ENCODE measurements at places on chromosomes 4 and X.

DNA sequence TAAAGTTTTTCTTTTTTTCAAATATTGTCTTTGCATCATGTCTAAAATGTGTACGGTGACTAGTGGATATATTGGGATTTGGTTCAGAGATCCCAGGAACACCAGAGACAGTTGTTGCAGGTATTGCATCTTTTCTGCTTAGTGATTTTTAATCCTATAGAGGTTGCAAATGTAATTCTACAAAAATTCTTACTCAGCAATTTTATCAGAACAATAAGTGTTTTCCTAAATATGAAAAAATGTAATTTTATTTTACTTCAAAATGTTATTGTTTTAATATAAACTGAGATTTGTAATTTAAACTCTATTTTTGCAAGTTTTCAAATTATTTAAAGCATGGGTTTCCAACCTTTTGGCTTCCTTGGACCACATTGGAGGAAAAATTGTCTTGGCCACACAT, 8.2 kb downstream of the ZNF718 start:
- no peak for DNase-seq

DNA sequence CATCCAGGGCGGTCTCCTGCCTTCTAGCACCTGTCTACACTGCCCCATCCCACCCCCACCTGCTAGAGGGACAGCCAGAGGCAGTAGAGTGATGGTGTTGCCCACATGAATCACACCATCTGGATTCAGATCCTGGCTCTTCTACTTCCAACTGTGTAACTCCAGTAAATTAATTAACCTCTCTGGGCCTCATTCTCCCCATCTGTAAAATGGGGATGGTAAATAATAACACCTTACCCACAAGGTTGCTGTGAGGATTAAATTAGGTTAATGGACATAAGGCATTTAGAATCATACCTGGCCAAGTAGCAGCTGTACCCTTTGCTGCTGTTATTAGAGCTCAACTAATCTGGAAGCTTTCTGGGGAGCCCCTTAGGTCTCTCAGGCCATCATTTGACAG, 149.6 kb upstream of the BCOR start:
- no peak for DNase-seq

GRCh38 chr4:117417856-117418255, 332.5 kb upstream of the TRAM1L1 start:
- no peak for DNase-seq

GRCh38 chr4:24881508-24882196, 31.2 kb downstream of the CCDC149 start:
- DNase-seq: no peak

GRCh38 chr4:7024336-7024890, 18.8 kb upstream of the TADA2B start:
- DNase-seq: no peak

DNA sequence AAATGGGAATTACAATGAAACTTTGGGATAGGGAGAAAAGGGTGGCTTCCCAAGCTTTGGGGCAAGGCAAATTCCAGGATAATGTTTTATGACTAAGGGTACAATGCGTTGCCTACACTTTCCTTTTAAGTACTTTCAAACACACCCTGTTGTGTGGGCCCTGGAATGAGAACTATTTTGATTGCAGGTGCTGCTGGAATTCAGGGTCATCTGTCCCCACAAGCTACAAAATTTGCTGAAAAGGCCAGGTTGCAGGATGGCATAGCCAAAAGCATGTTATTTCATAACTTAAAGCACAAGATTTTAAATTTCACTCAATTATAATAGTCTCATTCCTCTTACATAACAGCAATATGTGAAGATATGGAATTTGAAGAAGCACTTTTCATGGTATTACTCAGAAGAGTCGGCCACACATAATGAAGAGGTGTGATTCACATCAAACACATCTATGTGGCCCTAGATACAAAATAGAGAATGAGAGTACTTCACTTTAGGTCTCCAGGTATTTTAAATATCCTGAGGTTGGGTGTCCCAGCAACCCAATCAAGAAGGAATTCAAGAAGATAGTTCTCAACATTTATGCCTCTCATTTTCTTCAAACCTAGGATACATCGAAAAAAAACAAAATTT, 89.3 kb downstream of the APBB2 start:
- no peak for DNase-seq

DNA sequence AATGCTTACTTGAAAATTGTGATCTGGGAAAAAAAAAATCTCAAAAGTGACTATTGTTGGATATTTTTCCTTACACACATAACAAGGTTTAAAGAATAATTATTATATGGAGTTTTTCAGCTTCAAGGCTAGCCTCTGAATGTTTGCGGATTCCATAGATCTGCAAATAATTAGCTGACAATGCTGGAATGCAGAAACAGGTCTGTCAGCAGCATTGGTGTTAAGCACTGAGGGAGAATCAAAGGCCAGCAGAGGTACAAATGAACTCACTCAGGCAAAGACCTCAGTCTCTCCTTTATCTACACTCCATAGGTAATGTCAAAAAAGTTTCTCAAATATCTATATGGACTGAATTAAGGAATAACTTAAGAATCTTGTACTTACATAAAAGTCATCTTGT, 35.1 kb downstream of the SMIM31 start:
- DNase-seq: no peak

GRCh38 chr4:150299816-150300215, 221.6 kb downstream of the DCLK2 start:
- DNase-seq: no peak

GRCh38 chr4:85426366-85426765, 48.6 kb upstream of the ARHGAP24 start:
- no peak for DNase-seq

GRCh38 chr4:59200992-59201391, 1999.1 kb upstream of the ADGRL3 start:
- no peak for DNase-seq

DNA sequence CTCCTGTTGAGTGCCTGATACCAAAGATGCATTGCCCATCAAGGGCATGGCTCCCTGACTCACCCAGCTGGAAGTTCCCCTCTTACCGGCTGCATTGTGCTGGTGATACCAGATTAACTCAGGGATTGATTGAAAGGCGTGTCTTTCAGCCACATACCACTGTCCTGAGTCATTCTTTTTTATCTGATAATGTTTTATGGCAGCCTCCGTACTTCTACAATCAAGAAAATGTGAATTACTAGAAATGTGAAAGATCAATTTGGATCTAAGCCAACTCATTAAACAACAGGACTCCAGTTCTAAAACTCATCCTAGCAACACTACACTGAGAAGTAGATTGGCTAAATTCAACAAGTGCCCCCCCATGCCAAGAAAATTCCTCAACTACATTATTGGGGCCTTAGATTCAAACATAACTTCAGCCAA, 40.0 kb downstream of the TXK start:
- no peak for DNase-seq

GRCh38 chr4:37603070-37603468, 83.1 kb downstream of the RELL1 start:
- DNase-seq: no peak

DNA sequence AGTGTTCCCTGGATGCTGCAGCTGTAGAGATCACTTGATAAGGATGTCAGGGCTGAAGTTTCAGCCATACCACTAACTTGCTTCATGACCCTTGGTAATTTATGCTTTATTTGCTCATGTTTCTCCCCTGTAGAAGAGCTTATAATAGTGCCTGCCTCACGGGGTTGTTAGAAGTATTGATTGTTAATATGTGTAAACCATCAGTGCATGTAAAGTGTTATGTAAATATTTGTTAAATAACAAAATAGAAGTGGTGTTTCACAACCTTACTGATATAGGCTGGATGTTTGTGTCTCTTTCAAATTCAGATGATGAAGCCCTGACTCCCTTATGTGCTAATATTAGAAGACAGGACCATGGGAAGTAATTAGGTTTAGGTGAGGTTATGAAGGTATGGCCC, 1.5 kb upstream of the CXCL2 start:
- DNase-seq: no peak

DNA sequence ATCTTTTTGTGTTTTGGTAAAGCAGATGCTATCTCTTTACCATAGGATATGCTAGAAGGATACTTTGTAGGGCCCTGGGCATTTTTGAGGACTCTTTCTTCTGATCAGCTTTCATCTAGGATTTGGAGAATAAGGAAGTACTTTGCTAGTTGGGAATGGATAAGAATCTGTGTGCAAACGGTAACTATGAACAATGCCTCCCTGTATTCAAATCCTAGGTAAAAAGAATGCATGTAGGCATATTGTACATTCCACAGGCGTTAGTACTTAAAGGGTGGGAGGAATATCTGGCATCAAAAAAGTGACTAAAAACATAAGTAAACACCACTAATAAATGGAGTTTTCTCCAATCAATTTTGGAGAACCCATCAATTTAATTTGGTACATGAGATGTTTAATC, 59.7 kb downstream of the SH3BGRL start:
- DNase-seq: no peak

DNA sequence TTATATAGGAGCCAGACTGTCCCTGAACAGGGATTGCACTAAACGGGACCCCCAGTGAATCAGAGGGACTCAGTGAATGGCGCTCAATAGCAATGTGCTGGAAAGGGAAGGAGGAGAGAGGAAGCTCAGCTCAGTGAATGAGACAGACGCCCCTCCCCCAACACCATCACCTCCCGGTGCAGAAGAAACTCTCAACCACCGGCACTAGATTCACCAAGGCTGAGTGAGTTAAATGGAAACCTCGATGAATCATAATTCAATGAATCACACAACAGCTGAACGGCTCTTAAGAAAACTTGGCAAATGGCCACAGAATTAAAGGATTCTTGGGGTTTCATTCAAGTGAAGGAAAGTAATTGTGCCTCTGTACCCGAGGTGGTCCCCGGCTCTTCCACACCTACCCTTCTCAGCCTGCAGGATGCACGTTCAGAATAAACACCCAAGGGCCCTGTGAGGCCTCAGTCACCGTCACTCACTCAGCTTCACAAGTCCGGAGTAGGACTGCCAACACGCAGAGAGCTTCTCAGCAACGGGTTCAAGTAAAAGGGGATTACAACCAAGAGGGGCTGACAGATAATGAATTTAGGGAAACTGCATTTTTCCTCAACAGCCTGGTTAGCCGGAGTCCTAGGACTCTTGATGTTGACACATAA, 29.3 kb downstream of the CRMP1 start:
- no peak for DNase-seq

GRCh38 chr4:1488831-1489638, 82.8 kb upstream of the NKX1-1 start:
- no peak for DNase-seq

DNA sequence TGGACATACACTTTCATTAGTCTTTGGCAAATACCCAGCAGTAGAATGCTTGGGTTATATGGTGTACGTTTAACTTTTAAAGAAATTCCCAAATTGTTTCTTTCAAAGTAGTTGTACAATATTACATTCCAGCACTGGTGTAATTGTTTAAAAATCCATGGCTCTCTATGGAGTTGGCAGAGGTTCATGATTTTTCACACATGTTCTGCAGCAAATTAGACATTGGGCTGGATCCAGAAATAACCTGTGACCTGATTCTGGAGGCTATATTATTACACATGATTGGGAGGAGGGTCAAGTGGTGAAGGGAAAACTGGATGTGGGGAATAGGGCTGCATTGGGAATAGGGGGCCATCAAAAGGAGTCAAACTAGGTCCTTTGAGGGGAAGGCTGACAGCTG, 41.9 kb downstream of the MAMLD1 start:
- no peak for DNase-seq

DNA sequence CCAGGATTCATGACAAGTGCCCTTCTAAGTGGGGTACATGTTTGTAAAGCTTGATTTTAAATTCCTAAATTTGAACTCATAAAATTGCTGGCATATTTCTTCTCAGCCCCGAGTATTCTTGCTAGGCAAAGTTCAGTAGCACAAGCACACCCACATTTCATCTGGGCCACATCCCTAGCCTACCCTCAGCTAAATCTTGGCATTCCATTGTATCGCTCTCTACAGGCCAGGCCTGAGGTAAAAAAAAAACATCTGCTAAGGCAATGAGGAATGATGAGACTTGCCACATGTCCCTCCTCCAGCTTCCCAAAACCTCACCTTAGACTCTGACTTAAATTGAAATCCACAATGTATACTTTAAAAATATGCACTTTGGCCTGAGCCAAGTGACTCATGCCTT, 51.4 kb upstream of the VCX3B start:
- DNase-seq: no peak

DNA sequence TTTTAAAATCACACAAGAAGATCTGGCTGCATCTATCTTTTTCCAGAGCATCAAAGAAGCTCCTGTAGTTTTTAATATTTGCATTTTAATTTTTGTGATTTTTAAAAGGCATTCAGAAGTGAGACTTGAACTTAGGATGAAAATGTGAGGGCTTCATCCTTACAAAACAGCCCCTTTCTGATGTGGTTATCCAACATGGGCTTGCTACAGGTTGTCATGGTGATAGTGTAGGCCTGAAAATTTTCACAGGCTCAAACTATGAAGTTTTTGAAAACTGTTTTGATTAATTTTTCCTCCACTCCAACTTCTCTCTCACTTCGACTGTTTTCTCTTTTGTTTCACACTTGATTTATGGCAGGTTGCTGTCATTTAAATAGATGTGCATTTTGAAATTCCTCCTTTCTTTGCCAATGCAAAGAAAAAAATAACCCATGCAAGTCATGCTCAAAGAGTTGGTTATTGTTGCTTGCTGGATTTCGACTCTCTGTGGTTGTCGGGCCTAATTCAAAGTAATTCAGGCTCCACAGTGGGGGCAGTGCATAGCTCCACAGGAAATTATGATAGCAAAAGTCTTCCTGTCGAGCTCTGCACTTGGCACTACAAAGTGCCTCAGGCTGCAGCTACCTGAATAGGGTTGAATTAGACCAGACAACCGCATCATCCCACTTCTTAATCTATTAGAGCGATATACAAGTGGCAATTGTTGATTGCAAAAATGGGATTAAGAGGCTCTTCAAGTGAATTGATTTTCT, 201.0 kb upstream of the GPR101 start:
- DNase-seq: no peak

- DNase-seq: no peak
Observed at GRCh38 chr4:158875455-158875854, 106.6 kb downstream of the FNIP2 start.

- DNase-seq: no peak
Observed at GRCh38 chrX:44234541-44234940, 108.9 kb downstream of the EFHC2 start.

GRCh38 chrX:57451426-57452020, 140.3 kb upstream of the ZXDB start:
- DNase-seq: no peak

DNA sequence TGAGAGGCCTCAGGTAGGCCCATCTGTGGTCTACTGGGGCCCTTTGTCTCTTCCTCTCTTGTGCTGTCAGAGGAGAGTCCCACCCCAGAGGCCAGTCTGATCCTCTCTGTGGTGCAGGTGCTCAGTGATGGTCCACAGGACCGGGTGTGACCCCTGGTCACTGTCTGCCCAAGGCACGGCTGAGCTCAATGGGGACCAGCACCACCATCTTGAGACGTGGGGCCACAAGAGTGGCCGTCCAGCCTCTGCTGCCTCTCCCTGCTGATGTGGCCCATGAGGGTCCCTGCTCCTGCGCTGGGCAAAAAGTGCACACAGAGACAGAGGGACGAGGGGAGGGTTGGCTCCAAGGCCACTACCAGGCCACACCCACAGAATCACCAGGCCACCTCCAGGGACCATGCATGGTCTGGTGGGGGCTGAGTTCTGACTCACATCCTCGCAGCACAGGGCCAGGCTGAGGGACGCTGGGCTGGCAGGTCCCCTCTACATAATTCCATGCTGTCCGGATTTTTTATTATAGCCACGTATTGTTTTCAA, 88.3 kb downstream of the FAM53A start:
- no peak for DNase-seq
